ENCODE measurements at places on chromosomes 11 and 22.

DNA sequence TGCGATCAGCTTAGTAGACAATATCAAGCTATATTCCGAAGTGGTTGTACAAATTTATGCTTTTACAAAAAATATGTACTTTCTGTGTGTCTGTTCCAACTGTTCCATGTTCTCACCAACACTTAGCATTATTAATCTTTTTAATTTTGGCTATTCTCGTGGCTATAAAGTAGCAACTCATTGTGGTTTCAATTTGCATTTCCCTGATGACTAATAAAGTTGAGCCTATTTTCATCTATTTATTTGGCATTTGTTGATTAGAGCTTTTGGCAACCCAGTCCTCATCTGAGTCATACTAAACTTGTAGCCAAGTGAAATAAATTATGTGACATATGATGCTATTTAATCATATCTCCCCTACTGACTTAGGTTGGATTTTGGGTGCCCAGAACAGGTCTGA lies 115.9 kb downstream of the FBXO7 start:
- no peak for DNase-seq

DNA sequence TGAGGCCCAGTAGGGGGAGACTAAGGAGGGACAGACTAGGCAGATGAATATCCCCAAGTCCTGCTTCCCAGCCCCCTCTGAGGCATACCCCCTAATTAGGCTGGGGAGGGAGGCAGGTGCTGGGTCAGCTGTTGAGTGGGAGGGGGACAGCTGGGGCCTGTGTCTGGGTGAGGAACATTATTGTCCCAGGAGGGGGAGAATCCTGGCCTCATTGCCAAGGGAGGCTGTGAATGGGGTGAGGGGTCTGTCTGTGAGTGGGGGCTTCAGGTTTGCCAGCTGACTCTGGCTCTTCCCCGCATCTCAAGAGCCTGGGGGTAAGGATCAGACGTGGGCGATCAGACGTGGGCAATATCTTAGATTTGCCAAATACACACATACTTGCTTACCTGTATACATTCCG lies 2.1 kb downstream of the INPPL1 start:
- DNase-seq, result peak; percentile 71

DNA sequence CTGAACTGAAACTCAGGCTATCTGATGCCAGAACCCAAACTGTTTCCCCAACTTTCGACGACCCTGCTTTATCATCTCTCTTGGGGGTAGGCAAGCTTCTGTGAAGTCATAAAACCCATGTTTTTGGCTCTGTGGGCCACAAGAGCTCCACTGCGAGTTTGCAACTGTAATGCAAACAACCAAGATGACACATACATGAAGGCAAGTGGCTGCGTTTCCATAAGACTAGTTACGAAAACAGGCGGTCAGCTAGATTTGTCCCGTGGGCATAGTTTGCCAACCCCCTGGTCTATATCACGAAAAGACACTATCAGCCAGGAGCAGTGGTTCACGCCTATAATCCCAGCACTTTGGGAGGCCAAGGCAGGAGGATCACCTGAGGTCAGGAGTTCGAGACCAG lies 37.5 kb downstream of the TPST2 start:
- no peak for DNase-seq

GRCh38 chr22:47144076-47144765 lies 381.8 kb downstream of the TBC1D22A start:
- DNase-seq, result no peak

DNA sequence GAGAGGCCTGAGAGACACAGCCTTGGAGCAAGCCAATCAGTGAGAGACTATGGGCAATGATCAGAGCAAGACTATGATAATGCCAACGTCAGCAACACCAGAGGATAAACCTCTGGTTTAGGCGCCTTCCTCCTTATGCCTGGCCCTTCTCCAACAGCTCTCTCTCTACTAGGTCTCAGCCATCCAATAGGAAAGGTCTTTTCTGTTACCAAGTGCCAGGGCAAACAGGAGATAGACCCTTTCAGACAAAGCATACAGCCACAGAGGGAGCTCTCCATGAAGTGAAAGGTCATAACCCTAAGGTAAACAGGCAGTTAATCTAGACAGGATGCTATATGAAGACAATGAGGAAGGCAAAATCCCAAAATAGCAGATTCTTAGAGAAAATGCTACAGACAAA lies 9.5 kb downstream of the STK33 start:
- DNase-seq, result no peak

DNA sequence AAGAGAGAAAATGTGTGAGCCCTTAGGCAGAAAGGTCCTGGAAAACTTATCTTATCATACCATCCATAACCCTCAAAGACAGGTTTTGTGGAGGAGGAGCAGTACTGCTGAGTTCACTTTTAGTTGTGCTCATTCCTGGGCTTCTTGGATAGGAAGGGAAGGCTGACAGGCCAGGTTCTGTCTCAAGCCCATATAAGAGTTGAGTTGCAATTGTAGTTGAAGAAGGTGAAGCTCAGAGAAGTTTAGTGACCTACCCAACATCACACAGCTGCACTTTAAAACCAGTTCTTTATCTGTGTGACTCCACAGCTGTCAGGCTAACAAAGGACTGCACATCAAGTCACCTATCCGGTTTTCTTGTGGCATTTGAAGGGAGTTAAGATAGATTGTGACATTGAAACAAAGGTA lies 13.0 kb downstream of the TEAD1 start:
- DNase-seq, result no peak

DNA sequence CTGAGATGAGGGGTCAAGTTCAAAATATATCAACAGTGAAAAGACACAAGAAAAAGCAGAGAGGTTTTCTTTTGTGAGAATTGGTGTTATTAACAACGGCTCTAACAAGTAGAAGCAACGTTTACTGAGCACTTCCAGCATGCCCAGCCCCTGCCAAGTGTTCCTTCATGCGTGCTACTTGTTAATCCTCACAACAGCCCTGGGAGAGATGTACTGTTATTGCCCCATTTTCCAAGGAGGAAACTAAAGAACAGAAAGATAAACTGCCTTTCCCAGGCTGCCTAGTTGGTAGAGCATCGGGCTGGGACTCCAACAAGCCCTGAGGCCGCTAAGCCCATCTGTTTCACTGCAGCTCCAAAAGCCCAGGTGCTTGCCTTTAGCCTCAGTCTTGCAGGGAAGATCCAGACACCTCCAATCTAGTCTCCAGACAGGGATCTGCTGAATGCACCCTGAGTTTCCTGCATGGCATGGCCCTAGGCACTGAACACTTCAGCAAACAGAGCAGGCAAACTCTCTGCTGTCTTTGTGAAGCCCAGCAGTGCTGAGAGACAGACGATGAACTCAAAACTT lies 25.5 kb downstream of the SPATA19 start:
- DNase-seq, result no peak

DNA sequence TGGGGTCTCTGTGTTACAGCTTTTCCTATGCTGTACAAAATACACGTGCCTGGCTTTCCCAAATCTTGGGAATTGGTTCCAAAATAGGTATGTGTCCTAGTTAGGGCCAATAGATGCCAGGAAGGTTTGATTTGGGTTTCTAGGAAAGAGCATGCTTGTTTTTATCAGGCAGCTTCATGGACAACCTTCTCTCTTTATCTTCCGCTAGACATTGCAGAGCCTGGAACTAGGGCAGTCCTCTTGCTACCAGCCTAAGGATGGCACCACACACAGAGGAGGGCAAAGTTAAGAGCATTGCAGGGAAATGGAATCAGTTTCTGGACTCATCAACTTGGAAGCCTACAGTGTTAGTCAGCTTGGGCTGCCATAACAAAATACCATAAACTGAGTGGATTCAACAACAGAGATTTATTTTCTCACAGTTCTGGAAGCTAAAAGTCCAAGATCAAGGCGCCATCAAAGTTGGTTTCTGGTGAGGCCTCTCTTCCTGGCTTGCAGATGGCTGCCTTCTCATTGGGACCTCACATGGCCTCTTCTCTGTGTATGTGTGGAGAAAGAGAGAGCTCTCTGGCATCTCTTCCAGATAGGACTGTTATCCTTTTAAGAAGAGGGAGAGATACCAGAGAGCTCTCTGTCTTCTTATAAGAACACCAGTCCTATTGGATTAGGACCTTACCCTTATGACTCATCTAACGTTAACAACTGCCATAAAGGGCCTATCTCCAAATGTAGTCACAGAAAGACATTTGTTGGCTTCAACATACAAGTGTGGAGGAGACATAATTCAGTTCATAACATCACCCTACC lies 27.3 kb upstream of the CREB3L1 start:
- no peak for DNase-seq

DNA sequence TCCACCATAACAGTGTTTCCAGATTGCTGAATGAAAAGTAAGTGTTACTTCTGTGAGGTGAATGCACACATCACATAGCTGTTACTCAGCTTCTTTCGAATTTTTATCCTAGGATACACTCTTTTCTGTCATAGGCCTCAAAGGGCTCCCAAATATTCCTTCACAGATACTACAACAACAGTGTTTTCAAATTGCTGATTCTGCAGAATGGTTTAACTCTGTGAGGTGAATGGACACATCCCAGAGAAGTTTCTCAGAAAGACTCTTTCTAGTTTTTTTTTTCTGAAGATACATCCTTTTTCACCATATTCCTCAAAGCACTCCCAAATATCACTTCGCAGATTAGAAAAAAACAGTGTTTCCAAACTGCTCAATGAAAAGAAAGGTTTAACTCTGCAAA lies 221.1 kb downstream of the OR4A5 start:
- DNase-seq, result no peak

- no peak for DNase-seq
Observed at GRCh38 chr11:119438599-119438998, 15.6 kb upstream of the THY1 start.

GRCh38 chr11:128929468-128929867 lies 13.2 kb downstream of the TP53AIP1 start:
- DNase-seq, result no peak

GRCh38 chr11:91946397-91946951 lies 278.1 kb upstream of the FAT3 start:
- DNase-seq, result no peak

- DNase-seq, result no peak
Observed at GRCh38 chr11:132531921-132532320, 1000.4 kb downstream of the OPCML start.

DNA sequence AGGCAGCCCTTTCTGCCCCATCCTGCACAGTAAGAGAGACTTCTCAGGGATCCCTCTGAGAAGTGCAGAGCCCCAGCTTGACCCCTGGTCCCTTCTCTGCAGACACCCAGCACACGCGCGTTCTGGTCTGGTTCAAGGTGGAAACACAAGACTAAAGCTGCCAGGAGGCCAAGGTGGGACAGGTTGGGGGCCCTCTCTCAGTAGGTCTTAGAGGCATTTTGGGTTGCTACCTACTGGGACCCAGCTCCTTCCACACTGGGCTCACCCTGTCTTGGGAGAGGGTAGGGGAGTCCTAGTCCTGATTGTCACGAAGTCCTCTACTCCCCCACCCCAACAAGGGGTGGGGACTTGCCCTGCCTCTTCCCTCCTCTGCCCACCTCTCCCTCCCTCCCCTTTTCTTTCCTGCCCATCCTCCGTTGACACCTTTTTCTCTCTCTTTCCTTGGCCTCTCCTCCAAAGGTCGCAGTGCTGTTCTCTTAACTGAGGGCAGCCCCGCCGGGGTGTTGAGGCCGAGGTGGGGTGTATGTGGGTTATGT lies 763 bp upstream of the SOX10 start:
- DNase-seq, result no peak

GRCh38 chr11:131932584-131933325 lies 562.3 kb downstream of the NTM start:
- DNase-seq, result peak; percentile 51

DNA sequence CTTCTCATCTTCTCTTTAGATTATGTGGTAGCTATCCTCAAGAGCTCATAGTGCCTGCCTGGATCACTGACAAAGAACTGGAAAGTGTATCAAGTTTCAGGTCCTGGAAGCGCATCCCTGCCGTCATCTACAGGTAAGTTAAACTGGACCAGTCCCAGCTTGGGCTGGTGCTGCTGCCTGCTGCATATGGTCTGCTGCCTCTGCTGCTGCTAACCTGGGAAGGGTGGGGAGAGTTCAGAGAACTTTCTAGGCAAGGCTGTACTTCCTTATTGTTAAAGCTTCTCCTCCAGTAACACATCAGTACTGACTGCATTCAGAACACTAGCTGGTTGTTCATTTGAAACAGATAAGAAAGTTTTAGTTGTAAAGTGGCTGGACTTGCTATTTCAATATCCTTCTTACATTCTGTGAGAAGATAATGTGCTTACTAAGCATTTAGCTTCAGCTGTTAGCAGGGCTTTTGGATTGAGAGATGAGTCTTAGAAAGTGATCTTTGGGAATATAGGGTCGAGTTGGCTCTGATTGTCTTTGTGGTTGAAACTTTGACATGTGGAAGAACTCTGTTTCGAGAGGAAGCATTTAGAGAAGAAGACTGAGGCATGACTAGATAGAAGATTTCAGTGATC lies 77.3 kb upstream of the HORMAD2 start:
- DNase-seq, result no peak

- DNase-seq, result no peak
Observed at GRCh38 chr22:25997886-25998775, 171.1 kb upstream of the SEZ6L start.

DNA sequence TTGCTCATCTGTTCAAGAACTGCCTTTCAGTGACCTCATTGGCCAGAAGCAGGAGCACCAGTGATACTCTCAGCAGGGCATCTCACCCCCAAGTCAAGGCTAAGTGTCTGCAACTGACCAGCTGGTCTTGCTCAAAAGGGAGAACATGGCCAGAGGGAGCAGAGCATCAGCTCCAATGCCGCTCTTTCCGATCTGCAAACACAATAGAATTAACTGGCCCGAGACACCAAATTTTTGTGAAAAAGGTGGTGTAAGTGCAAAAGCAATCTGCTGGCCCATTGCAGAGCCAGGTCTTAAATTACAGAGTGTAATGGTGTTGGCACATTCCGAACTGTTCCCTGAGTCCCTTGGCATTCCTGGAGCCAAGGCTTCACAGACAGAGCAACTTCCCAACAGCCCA lies 97.0 kb downstream of the PKNOX2 start:
- peak; percentile 38 for DNase-seq

- DNase-seq, result no peak
Observed at GRCh38 chr22:27647540-27647939, 154.0 kb downstream of the MN1 start.

DNA sequence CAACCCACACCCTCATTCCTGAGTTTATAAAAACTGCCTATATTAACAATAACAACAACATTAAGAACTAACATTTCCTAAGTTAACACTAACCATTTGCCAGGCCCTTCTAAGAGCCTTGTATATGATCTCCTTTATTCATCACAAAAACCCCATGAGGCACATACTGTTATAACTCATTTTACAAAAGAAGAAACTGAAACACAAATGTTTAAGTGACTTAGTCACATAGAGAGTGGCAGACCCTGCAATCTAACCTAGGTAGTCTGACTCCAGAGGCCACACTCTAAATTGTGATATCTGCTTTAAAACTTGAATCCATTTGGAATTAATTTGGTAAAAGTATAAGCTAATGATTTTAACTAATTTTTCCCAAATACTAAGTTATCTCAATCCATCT lies 116.1 kb downstream of the SYT9 start:
- no peak for DNase-seq

DNA sequence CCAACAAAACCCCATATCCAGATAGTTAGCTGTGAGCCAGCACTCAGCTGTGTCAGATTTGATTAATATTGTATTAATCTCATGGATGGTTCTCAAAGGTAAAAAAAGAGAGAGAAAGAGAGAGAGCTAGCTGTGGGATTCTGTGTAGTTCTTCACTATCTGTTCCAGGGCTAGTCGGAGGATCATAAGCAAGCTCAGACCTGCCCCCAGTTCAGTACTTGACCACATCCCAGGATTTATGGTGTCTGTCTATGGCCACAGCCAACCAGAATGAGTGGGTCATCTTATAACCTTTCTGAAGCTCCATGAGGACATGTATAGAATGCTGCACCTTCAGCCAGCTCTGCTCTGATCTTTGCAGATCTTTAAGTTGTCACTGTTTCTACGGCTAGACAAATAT lies 13.5 kb upstream of the B3GNT6 start:
- no peak for DNase-seq

GRCh38 chr22:39188809-39189208 lies 36.3 kb upstream of the CBX7 start:
- no peak for DNase-seq

Measured in tongue (tissue), 3 donors.